Mesendoderm (in vitro differentiated cells): ENCODE measurements at places on chromosomes 2 and 18.

- no peaks in the 10 kb centered on the region for H3K27me3 ChIP-seq
- H3K36me3 ChIP-seq, result no peaks in the 10 kb centered on the region
- H3K4me3 ChIP-seq, result no peak overlapping the region
- peak overlapping the region; percentile 77 for H3K27ac ChIP-seq
- peaks cover 3% of the 10 kb centered on the region for H3K4me1 ChIP-seq
Observed at GRCh38 chr2:196113061-196113974, 44.7 kb upstream of the DNAH7 start.

DNA sequence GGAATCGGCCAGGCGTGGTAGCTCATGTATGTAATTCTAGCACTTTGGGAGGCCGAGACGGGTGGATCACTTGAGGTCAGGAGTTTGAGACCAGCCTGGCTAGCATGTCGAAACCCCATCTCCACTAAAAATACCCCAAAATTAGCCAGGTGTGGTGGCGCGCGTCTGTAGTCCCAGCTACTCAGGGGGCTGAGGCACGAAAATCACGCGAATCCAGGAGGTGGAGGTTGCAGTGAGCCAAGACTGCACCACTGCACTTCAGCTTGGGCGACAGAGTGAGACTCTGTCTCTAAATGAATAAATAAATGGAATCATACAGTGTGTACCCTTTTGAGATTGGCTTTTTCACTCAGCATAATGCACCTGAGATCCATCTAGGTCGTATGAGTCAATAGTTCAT lies 19.4 kb upstream of the TTC39C start:
- H3K36me3 ChIP-seq, result no peaks in the 10 kb centered on the region
- H3K4me3 ChIP-seq, result no peak overlapping the region
- H3K27ac ChIP-seq, result no peak overlapping the region
- no peaks in the 10 kb centered on the region for H3K4me1 ChIP-seq

DNA sequence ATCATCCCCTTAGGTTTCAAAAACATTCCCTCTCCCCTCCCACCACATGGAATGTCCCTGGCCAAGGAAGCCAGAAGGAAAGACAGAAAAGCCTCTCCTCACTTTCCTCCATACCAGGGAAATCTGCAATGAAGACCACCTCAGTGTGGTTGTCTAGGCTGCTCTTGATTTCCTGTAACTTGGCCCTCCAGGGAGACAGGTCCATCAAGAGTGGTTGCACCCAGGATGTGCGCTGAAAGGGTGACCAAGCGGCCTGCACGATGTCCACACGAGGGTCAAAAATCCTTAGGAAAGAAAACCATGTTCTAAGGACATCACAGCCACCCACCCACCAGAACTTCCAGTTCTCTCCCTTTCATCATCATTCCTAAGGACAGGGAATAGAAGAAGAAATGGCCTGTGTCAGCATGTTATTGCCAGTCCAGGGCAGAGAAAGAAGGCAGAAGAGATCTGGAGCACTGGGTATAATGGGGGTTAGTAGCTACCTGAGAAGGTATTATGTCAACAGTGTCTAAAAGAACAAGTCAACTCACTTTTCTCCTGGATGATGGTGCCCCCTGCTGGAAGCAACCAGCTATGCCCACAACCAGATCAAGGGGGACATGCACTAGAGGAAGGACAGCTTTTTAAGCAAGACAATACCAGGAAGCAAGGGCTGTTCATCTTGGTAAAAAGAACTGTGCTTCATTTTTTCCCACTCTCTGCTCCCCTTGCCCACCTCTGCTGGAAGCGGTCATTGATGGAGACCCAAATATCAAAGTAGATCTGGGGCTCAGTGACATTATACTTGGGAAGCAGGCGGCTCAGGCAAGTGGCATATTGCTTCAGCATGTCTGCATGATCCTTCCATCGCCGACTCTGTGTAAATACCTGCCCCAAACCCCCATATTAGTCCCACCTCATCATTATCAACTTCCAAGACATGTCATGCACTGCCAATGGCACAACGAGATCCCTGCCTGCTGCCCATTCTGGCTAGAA lies 9.3 kb downstream of the GGCX start:
- DNase-seq, result peak; percentile 89
- H3K36me3 ChIP-seq, result peaks cover 22% of the 10 kb centered on the region
- H3K27ac ChIP-seq, result no peak overlapping the region
- no peak overlapping the region for H3K4me3 ChIP-seq
- H3K4me1 ChIP-seq, result no peaks in the 10 kb centered on the region

GRCh38 chr18:48837676-48838075 lies 113.1 kb downstream of the SMAD7 start:
- H3K36me3 ChIP-seq, result no peaks in the 10 kb centered on the region
- H3K27ac ChIP-seq, result no peak overlapping the region
- no peak for DNase-seq
- no peaks in the 10 kb centered on the region for H3K27me3 ChIP-seq
- H3K4me1 ChIP-seq, result peaks cover 20% of the 10 kb centered on the region

DNA sequence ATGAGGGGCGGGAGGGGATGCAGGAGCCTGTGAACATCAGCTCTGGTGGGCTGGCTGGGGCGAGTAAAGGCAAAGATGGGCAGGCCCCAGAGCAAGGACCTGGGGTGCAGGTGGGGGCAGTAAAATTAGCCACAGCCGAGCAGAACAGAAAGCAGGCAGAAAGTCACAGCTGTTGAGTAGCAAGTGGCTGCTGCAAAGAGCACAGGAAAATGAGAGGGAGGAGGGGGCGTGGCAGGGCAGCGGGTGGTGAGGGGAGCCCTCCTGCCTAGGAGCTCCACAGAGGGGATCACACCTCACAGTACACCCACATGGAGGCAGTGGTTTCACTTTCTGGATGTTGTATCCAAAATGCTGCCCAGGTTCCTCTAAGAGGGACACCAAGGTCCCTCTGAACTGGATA lies 79.6 kb downstream of the LBH start:
- H3K27me3 ChIP-seq, result no peaks in the 10 kb centered on the region
- H3K4me3 ChIP-seq, result no peak overlapping the region
- no peaks in the 10 kb centered on the region for H3K36me3 ChIP-seq
- DNase-seq, result no peak
- H3K4me1 ChIP-seq, result no peaks in the 10 kb centered on the region

- no peak overlapping the region for H3K4me3 ChIP-seq
- no peaks in the 10 kb centered on the region for H3K27me3 ChIP-seq
- H3K36me3 ChIP-seq, result no peaks in the 10 kb centered on the region
- DNase-seq, result peak; percentile 54
Observed at GRCh38 chr18:4020026-4020425, 435.1 kb downstream of the DLGAP1 start.

GRCh38 chr18:77062518-77063003 lies 70.0 kb downstream of the MBP start:
- H3K4me1 ChIP-seq, result peaks cover 4% of the 10 kb centered on the region
- H3K4me3 ChIP-seq, result no peak overlapping the region
- no peak overlapping the region for H3K27ac ChIP-seq
- no peaks in the 10 kb centered on the region for H3K36me3 ChIP-seq
- peak; percentile 77 for DNase-seq
- no peaks in the 10 kb centered on the region for H3K27me3 ChIP-seq

DNA sequence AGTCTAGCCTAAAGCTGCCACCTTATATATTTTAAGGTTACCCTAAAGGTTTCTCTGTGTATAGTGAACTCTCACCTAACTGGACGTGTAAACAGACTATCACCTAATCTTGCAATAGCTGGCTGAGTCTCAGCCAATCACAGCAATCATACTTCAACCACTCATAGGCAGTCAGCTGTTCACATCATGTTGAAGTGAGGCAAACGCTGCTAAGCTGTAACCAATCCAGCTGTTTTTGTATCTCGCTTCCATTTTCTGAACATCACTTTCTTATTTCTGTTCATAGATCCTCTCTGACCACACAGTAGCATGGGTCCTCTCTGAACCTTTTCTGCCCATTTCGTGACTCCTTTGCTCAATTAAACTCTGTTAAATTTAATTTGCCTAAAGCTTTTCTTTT lies 468.2 kb upstream of the POU3F3 start:
- no peak overlapping the region for H3K27ac ChIP-seq
- DNase-seq, result no peak
- no peaks in the 10 kb centered on the region for H3K4me1 ChIP-seq
- H3K4me3 ChIP-seq, result no peak overlapping the region

- no peaks in the 10 kb centered on the region for H3K36me3 ChIP-seq
- no peak overlapping the region for H3K27ac ChIP-seq
- DNase-seq, result no peak
- no peaks in the 10 kb centered on the region for H3K27me3 ChIP-seq
- no peak overlapping the region for H3K4me3 ChIP-seq
- no peaks in the 10 kb centered on the region for H3K4me1 ChIP-seq
Observed at GRCh38 chr2:69955029-69955428, 6.4 kb downstream of the ASPRV1 start.

DNA sequence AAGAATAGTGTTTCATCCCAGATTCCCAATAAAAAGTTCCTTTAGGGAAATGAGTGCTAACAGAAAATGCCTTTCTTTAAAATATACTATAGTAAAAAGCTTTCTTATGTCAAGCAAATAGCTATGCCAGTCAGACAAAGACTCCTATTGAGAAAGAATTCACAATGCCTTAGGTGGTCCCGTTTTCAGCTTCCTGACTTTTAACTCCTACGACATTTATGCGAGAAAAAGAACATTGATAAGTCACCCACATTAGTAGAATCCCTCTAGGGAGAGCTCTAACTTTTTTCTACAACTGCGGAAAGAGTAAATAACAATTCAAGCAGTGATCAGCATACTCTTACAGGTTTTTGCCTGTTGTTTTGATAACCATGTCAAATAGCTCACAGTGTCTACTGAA lies 750.8 kb upstream of the ACVR2A start:
- peaks cover 5% of the 10 kb centered on the region for H3K4me1 ChIP-seq
- no peak overlapping the region for H3K4me3 ChIP-seq
- no peak overlapping the region for H3K27ac ChIP-seq
- H3K36me3 ChIP-seq, result no peaks in the 10 kb centered on the region
- no peaks in the 10 kb centered on the region for H3K27me3 ChIP-seq
- peak; percentile 19 for DNase-seq

DNA sequence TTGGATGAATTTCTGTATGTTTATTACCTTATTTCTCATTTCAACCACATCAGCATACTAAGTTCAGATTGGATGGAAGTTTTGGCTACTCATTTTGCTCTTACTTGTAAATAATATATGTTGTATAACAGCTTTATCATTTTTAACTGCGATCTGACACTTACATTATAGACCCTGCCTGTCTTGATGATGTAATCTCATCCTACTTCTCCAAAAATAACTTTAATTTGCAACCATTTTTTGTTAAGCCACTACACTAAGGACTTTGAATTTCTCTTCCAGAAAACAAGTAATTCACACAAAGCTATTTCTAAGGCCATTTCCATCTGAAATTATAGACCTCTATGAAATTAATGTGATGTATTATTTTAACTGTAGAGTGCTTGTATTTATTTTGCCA lies 240.7 kb downstream of the WDR7 start:
- no peak overlapping the region for H3K27ac ChIP-seq

GRCh38 chr2:26754972-26755670 lies 9.0 kb upstream of the SLC35F6 start:
- no peaks in the 10 kb centered on the region for H3K36me3 ChIP-seq
- no peak overlapping the region for H3K27ac ChIP-seq
- H3K4me1 ChIP-seq, result peaks cover 31% of the 10 kb centered on the region
- no peaks in the 10 kb centered on the region for H3K27me3 ChIP-seq
- peak; percentile 57 for DNase-seq
- H3K4me3 ChIP-seq, result no peak overlapping the region

- H3K4me1 ChIP-seq, result peaks cover 3% of the 10 kb centered on the region
- H3K4me3 ChIP-seq, result no peak overlapping the region
- peak; percentile 35 for DNase-seq
Observed at GRCh38 chr2:58976375-58977071, 735.4 kb upstream of the FANCL start.

- no peak for DNase-seq
- H3K27me3 ChIP-seq, result no peaks in the 10 kb centered on the region
- no peaks in the 10 kb centered on the region for H3K4me1 ChIP-seq
- no peak overlapping the region for H3K4me3 ChIP-seq
- H3K27ac ChIP-seq, result no peak overlapping the region
Observed at GRCh38 chr2:191625016-191625415, 52.9 kb upstream of the NABP1 start.

DNA sequence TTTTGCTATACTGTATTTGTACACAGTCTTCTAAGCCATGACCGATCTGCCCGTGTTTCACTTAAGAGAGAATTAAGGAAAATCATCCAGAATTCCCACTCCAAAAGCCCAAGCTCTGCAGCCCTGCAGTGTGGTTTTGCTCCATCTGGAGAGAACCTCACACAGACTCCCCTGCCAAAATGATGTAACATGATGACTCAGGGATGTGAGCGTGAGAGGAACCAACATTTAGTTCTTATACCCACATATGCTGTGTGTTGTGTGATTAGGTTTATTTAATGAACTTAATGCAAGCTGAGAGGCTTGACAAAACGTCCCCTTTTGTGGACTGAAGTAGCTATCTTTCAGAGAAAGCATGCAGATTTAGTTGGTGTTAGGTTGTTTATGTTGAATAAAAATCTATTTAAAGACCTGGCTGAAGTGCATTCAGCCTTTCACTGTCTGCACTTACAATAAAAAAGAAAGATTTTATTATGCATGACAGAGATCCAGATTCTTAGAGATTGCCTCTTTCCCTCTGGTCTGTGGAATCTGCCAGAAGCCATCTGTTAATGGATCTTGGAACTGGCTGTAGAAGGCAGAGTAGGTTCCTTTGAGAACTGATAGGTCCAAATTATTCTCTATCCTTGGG lies 6.3 kb downstream of the RAB12 start:
- no peaks in the 10 kb centered on the region for H3K27me3 ChIP-seq
- DNase-seq, result peak; percentile 80
- no peak overlapping the region for H3K4me3 ChIP-seq
- peaks cover 11% of the 10 kb centered on the region for H3K4me1 ChIP-seq
- no peaks in the 10 kb centered on the region for H3K36me3 ChIP-seq
- H3K27ac ChIP-seq, result peak overlapping the region; percentile 6

GRCh38 chr18:41390309-41390708 lies 564.7 kb upstream of the PIK3C3 start:
- no peaks in the 10 kb centered on the region for H3K36me3 ChIP-seq
- no peaks in the 10 kb centered on the region for H3K27me3 ChIP-seq
- DNase-seq, result no peak
- no peak overlapping the region for H3K4me3 ChIP-seq

GRCh38 chr2:111121028-111121827 lies 514 bp downstream of the BCL2L11 start:
- peak; percentile 68 for DNase-seq
- H3K36me3 ChIP-seq, result peaks cover 2% of the 10 kb centered on the region

- no peaks in the 10 kb centered on the region for H3K4me1 ChIP-seq
- H3K27ac ChIP-seq, result no peak overlapping the region
- H3K27me3 ChIP-seq, result no peaks in the 10 kb centered on the region
- DNase-seq, result no peak
- H3K4me3 ChIP-seq, result no peak overlapping the region
Observed at GRCh38 chr2:218264773-218265561, 4.2 kb downstream of the GPBAR1 start.

- no peak overlapping the region for H3K4me3 ChIP-seq
- no peaks in the 10 kb centered on the region for H3K36me3 ChIP-seq
- H3K4me1 ChIP-seq, result peaks cover 5% of the 10 kb centered on the region
- no peaks in the 10 kb centered on the region for H3K27me3 ChIP-seq
- H3K27ac ChIP-seq, result no peak overlapping the region
- no peak for DNase-seq
Observed at GRCh38 chr2:175442441-175442840, 260.9 kb upstream of the ATP5MC3 start.

- no peak overlapping the region for H3K4me3 ChIP-seq
- no peak for DNase-seq
- H3K27me3 ChIP-seq, result no peaks in the 10 kb centered on the region
- no peak overlapping the region for H3K27ac ChIP-seq
- H3K36me3 ChIP-seq, result peaks cover 10% of the 10 kb centered on the region
Observed at GRCh38 chr2:200469708-200470211, 40.1 kb downstream of the KCTD18 start.
